Pancreas (tissue), 10 donors: ENCODE measurements at places on chromosomes 3 and 15.

DNA sequence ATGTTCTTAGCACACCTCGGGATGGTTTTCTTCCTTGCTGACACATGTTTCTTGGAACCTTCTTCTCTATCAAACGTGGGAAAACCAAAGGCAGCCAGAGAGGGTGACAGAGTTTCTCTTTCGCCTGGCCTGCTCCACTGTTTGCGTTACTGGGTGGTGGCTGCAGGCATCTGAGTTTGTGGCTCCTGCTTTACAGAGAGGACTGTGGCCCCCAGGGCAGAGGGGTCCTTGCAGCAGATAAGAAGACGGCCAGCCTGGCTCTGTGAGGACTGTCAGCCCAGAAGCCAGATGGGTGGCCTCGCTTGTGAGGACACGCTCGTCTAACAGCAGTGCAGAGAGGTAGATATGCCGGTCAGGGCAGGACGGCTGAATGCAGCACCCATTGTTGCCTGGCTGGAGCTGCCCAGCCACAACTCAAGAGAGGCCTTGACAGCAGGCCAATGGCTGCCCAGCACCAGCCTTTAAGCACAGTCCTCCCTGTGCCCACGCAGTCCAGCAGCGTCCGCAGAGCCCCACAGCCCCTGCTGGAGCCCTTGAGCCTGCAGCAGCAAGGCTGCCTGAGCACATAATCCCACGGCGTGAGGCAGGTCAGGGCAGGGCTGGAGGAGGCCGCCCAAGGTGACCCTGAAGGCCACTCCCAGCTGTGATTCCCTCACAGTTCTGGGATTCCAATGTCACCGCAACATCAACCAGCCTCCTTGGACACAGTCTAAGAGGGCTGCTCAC, 15.0 kb upstream of the SPTBN5 start:
- DNase-seq = no peak

DNA sequence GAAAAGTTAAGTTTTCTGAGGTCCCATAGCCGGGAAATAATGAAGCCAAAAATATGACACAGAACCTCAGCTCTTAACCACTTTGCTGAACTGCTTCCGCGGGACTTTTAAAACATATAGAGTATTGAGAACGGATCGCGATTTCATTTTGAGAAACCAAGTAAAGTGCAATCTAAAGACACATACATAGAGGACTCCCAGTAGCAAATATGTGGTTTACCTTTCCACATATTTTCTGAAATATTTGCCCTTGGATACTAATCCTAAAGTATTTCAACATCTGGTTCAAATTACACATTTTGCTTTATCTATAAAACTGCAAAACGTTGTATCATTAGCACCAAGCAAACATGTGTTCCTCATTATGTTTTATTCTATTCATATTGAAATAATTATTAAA, 776.5 kb downstream of the ROBO2 start:
- no peak for DNase-seq

DNA sequence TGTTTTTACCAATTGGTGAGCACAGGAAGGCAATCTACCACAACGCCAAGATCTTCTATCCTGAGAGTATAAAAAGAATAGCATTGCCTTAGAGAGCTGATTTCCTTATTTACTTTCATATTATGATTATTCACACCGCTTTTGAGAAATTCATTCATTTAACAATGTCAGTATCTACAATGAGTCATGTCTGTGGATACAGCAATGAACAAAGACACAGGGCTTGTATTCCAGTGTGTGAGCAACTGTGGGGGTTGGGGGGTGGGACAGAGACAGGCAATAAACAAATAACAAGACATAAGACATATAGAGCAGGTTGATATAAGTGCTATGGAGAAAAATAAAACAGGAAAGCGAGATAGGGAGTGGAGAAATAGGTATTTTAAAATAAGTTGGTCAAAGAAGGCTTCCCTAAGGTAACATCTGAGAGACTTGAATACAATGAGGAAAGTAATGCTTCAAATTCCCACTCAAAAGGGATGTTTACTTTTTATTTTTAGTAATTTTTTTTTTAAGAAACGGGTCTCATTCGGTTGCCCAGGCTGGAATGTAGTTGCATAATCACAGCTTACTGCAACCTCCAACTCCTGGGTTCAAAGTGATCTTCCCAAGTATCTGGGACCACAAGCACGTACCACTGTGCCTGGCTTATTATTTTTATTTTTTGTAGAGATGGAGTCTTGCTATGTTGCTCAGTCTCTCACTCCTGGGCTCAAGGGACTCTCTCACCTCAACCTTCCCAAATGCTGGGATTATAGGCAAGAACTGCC, 45.7 kb downstream of the PGBD4 start:
- DNase-seq = no peak

GRCh38 chr3:105387122-105387751, 20.5 kb downstream of the ALCAM start:
- DNase-seq = no peak

- DNase-seq = no peak
Observed at GRCh38 chr15:100645671-100646070, 43.3 kb downstream of the ASB7 start.

DNA sequence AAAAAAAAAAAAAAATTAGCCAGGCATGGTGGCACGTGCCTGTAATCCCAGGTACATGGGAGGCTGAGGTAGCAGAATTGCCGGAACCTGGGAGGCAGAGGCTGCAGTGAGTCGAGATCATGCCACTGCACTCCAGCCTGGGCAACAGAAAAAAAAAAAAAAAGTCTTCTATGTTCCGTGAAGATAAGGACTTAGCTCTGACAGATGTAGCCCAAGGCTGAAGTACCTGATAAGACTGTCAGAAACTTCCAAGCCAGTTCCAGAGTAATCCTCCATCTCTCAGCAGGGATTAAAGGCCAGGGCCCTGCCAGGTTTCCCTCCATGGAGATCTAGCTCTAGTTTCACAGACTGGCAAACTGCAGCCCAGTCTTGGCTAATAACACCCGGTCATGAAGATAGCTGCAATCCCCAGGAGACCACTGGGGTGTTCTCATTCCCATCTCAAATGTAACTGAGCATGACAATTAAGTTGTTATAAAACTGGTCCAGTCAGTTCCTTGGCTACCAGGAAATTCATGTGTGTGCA, 8.5 kb downstream of the CDCP1 start:
- no peak for DNase-seq

- no peak for DNase-seq
Observed at GRCh38 chr3:37668431-37668817, 193.3 kb upstream of the CTDSPL start.

DNA sequence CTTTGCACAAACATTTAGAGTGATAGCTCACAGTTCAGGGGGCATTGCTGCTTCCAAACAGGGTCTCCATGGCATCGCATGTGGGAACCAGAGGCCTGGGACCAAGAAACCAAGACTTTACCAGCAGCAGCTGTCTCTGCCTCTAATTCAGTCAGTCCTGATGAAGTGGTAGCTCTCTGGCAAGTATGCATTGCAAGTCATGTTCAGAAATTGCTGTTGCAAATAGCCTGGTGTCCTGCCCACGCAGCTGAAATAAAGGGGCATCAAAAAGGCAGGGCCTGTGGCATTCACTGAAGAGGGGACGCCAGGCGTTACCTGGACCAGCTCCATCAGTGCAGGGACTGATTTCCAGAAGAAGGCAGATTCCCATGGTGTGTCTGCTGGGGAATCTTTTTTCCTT, 121.3 kb downstream of the CD47 start:
- no peak for DNase-seq

DNA sequence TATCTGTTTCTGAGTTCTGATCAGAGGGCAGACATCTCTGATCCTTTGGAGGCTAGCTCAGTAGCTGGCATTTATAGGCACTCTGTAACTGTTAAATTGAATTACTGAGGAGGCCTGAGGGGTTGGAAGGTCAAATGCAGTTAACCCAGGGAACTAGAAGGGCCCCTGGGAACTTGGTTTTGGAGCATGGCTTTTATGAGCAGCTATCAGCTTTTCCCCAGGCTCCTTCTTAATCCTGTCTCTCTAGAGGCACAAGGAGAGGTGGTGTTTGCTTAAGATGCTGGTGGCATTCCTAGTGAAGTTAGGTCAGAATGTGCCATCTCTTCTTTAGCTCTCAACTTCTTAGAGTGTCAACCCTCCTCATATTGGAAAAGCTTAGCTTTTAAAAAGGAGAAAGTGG, 128.9 kb downstream of the LPP start:
- no peak for DNase-seq

DNA sequence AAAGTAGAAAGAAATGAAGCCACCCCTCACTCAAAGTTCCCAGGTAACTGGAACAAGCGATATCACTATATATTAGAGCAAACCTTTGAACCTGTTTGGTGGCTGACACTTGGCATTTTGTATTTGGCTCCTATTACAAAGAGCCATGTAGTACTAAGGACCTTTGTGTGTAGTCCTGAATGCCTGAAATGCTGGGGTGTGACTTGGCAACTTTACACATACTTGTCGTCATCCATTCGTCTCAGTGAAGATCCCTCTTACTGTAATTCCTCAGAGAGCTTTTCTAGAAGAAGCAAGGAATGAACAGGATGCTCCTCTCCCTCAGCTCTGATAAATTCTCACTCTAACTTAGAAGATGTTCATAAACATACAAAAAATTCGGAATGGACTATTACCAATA, 216.1 kb upstream of the CDIN1 start:
- no peak for DNase-seq

DNA sequence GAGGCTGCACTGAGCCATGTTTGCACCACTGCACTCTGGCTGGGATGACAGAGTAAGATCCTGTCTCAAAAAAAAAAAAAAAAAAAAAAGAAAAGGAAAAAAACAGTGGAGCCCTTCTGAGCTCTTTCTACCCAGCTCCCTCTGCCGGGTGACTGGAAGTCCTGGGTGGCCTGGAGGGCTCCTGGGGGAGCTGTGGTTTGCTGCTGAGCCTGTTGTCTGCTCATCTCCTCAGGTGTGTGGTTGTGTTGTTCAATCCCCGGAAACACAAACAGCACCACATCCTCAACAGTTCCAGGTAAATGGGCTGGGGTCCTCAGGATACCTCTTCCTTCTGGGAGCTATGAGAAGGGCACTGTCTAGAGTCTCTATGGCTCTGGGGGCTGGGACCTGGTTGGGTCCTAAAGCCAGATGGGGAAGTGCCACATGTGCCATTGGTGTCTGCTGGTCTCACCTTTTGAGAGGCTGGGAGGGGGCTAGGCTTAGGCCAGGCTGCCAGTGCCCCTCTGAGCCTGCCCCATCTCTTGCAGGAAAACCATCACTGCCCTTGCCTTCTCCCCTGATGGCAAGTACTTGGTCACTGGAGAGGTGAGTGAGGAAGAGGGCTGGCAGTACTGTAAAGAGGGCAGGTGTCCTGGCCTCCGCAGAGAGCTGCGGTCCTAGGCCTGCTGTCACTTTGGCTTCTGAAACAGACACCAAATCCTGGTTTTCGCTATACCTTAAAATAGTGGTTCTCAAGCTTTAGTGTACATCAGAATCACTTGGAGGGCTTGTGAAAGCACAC, 17.1 kb upstream of the JMJD7 start:
- DNase-seq = no peak

GRCh38 chr3:59774000-59774399, 724.2 kb upstream of the CFAP20DC start:
- DNase-seq = no peak

DNA sequence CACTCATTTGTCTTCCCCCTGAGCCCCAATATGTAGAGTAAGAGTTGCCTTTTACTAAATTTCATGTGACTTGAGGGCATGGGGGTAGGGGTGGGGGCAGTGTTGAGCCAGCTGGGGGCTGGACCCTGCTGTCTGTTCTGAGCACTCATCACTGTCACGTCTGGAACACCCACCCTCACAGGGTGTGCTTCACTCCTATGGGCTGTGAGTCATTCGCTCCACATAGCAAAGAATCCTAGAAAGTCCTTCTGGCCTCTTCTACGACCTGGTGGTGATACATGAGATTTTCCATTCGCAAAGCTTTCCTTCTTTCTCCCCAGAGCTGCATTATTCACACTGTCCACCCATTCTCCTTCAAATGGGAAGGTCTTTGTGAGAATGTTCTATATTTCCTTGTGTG, 43.6 kb upstream of the MGLL start:
- no peak for DNase-seq

- DNase-seq = no peak
Observed at GRCh38 chr3:107681396-107681795, 158.6 kb downstream of the BBX start.

DNA sequence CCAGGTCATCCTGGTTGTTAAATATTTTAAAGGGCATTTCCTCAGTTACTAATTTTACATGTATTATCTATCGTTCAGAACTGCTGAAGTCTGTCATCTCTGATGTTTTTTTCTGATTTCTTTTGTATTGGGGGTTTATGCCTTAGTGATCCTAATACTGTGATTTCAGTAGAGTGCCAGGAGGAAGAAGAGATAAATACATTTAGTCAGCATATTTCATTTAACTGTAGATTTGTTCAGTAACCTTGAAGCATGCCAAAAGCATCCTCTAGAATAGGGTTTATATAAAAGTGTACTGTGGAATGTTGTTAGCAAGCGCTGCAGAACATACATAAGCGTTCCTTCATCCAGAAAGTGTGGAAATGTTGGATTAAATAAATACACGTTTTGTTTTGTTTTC, 342.3 kb upstream of the DPPA4 start:
- no peak for DNase-seq

GRCh38 chr3:17752436-17752835, 10.0 kb upstream of the TBC1D5 start:
- DNase-seq = no peak

- no peak for DNase-seq
Observed at GRCh38 chr3:42591811-42592210, 1.2 kb downstream of the SS18L2 start.

DNA sequence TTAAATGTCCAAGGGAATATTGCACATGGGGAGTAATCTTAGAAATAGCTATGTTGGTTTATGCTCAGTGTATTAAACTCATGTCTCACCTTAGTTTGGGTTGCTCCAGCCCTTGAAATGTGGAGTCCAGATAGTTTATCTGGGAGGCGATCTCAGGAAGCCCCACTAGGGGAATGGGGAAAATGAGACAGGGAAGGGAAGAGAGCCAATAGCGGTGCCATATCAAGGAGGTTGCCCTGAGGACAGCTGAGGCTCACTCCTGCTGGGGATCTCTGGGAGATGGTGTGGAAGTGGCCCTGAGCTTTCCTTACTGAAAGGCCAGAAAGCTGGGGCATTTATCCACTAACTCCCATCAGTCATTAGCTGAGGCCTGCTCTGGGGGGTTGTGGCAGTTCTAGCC, 43.3 kb upstream of the POLR2M start:
- no peak for DNase-seq

- DNase-seq = no peak
Observed at GRCh38 chr3:167095976-167096375, 284.1 kb downstream of the ZBBX start.

- DNase-seq = no peak
Observed at GRCh38 chr15:90807074-90807785, 61.2 kb upstream of the FURIN start.

GRCh38 chr3:185242642-185243041, 11.2 kb downstream of the EHHADH start:
- DNase-seq = no peak

DNA sequence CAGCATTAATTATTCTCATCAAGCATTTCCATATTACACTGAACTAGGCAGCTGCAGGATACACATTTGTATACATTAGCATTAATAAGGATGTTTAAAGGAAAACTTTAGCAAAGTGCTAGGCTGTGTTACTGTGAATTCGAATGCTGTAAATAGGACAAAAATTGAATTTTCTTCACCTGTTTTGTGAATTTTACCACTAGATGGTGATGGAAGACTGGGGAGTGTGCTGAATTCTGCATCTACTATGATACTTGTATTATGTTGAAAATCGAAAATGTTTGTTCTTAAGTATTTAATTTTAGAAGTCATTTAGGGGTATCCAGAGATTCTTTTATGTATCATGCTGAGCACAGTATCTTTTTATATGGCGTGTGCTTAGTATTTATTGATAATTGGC, 12.3 kb upstream of the P2RY14 start:
- no peak for DNase-seq
